ENCODE measurements at places on chromosomes 13 and 19.

- no peak for DNase-seq
Measured at GRCh38 chr13:51192348-51192747, 29.9 kb upstream of the FAM124A start.

- peak; percentile 89 for DNase-seq
Measured at GRCh38 chr13:103203735-103204330, 137.6 kb upstream of the SLC10A2 start.

- DNase-seq, result no peak
Measured at GRCh38 chr13:52852444-52852843, 4.0 kb upstream of the PCDH8 start.

DNA sequence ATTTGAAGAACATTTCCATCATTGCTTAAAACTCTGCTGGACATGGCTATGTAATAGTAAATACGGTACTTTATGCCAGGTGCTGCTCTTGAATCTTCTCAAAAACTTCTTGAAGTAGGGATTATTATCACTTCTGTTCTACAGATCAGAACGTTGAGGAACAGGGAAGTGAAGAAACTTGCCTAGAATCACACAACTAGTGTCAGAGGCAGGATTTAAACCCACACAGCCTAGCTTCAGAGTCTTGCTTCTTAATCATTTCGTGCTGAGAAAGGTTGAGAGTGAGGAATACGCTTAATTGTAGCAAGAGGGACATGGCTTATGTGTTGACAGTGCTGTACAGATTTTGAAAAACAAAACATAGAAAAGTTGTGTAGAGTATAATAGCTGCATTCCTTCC lies 13.5 kb downstream of the TM9SF2 start:
- DNase-seq, result no peak

DNA sequence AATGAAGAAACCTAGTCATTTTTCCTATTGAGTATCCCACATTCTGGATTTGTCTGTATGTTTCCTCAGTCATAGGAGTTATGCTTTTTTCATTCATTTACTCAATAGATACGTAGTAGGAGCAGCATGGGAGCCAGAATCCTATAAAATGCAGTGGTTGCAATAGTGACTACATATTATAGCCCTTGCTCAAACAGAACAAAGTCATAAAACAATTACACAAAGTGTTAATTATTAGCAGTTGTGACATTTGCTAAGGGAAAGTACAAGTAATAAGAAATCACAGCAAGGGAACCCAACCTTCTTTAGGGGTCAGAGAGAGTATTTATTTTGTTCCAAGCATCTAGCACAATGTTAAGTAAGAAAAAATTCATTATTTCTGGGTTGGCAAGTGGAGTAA lies 27.7 kb upstream of the POU4F1 start:
- DNase-seq, result no peak

DNA sequence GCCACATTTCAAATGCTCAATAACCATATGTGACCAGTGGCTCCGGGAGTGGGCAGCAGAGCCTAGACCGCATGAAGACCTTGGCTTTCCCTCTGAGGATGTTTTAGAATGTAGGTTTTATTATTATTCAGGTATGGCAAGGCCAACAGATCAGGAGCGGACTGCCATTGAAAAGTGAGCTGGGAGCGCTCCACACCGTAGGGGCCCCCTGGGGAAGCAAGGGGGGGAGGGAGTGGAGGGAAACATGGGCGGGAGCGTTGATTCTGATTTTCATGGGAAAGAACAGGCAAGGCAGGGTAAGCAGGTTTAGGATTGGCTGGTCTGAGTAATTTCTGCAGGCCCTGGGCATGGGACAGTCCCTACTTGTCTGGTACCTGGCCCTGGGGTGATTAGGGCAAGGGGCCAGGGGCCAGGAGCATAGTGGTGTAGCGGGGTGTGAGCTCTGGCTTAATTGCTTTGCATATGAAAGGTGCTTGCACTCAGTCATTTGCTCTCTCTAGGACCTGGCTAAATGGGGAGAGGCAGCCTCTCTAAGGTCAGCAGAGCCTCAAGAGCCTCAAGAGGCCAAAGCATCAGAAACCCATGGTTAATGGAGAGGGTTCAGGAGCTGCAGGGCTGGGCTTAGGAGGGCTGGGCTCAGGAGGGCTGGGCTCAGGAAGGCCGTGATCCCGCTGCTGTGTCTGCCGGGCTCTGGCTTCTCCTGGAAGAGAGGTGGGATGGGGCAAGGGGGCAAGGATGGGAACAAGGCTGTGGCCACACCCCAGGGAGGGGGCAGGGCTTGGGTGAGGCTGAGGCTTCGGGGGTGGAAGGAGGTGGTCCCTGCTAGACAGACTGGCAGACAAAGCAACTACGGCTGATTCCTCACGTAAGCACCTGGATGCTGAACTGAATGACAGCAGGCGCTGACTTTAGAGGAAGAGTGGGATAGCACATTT lies 82.0 kb upstream of the WASF3 start:
- no peak for DNase-seq

GRCh38 chr13:97091196-97091595 lies 96.9 kb upstream of the OXGR1 start:
- DNase-seq, result no peak

- DNase-seq, result no peak
Measured at GRCh38 chr13:79936368-79937136, 404.4 kb downstream of the SPRY2 start.

- DNase-seq, result no peak
Measured at GRCh38 chr13:21219036-21219381, 42.6 kb downstream of the MRPL57 start.

GRCh38 chr19:4374498-4375163 lies 25.7 kb downstream of the SH3GL1 start:
- DNase-seq, result no peak

DNA sequence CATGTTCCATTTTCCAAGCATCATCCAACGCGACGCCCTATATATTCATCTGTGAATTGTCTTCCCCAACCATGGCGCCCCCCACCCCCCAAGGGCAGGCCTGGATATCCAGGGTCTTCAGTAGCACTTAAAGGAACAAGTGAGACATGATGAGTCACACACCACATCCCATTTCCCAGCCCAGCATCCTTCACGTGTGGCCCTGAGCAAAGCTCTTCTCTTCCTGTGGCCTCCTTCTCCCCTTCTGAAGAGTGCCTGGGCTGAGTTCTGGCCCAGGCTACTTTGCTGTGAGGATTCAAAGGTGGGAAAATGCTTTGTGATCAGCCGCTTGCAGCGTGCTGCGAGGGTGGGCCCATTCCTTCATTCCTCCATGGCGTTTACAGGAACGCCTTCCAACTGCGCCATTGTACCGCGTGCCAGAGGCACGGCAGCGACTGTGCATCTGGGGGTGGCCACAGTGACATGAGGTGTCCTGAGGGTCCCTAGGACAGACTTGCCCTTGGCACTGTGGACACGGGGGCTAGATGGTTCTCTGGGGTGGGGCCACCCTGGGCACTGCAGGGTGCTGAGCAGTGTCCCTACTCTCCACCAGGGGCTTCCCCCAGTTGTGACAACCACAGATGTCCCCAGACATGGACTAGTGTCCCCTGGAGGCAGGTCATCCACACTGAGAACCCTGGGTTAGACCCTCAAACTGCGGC lies 11.7 kb downstream of the PLIN4 start:
- DNase-seq, result no peak

- no peak for DNase-seq
Measured at GRCh38 chr13:33362986-33363727, 77.6 kb upstream of the STARD13 start.

GRCh38 chr13:33913829-33914228 lies 95.9 kb downstream of the RFC3 start:
- no peak for DNase-seq

DNA sequence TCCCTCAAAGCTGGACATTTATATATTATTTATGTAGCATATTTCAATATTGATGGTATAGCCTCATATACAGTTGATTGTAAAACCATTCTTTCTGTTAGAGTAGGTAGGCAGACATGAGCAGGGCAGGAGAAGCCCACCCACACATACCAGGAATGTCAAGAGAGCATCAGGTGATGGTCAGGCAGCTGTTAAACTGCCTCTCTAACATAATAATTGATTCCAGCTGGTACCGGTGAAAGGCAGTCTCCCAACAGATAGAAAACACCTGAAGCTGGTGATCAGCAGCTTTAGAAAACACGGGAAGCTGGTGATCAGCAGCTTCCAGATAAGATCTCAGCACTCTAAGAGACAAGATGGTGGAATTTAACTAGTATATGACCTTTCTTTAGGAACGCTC lies 132.9 kb downstream of the SLITRK6 start:
- no peak for DNase-seq

DNA sequence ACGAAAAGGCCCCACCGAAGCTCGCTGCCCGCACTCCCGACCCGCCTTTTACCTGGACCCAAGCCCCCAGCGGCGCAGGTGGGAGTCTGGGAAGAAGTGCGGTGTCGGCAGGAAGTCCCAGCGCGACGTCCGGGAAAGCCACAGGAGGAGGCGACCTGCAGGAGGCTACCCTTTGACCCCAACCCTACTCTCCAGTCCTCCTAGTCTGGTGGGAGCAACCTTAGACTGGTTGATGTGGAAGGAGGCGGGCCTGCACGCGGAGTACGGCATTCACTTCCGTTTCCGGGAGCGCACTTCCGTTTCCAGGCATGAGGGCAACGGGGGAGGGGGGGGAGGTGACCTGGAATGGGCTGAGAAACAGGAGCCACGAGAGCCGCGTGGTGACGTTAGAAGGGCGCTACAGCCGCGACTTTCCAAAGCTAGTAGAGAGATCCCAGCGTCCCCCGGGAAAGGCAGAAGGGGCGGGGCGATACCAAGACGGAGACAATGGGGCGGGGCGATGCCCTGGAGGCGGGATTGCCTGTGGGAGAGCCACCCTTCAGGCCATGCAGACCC lies 28.5 kb downstream of the ZNF266 start:
- no peak for DNase-seq

GRCh38 chr19:18645035-18645511 lies 8.2 kb downstream of the KLHL26 start:
- DNase-seq, result no peak

GRCh38 chr13:27137759-27138158 lies 33.9 kb downstream of the USP12 start:
- DNase-seq, result no peak

DNA sequence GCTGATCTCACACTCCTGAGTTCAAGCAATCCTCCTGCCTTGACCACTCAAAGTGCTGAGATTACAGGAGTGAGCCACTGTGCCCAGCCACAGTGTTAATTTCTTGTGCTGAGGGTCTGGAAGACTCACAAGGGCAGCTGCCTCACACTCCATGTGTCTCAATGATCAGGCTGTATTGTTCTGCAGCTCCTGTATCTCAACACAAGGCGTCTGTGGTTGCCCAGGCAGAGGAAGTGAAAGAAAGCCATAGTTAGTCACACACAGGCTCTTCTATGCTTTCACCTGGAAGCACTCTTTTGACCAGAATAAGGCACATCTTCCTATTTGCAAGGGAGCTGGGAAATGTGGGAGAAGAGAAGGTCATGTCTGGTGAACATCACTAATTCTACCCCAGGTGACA lies 107.3 kb upstream of the ZNF507 start:
- no peak for DNase-seq

- no peak for DNase-seq
Measured at GRCh38 chr19:14187561-14187960, 18.4 kb downstream of the ADGRL1 start.

DNA sequence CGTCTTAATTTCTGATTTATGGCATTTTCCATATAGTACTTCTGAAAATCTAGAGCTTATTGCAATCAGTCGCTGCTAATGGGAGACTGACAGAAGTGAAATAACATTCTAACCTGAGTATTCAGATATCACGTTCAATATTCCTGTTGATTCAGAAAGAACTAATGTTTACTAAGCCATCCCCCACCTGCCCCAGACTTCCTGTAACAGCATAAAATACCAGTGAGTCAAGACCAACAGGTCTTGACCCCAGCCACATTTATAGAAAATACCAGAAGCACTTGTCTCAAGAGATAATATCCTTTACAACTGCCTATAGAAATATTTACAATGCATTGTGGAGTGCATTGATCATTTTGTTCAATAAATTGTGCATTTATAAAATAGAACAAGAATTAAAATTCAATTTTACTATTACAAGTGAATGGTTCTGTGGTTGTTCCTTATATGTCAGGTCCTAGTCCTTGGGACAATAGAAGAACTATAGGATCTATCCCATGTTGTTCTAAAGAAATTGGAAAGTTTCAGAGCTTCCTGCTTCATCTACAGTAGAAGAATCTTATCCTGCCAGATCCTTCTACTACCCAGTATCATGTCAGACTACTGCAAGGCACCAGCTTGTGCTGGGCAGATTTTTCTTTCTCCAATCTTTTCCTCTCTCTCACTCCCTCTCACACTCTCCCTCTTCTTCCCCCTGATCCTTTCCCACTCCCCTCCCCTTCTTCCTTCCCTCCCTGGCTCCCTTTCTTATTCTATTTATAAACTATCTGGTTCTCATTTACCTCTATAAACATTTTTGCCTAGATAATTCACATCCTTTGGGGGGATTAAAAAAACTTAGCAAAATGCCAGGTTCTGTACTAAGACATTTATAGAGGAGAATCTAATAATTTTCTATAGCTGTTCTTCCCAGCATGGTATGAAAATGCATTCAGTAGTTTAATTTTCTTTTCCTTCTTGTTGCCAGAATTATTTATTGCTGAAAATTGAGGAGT lies 629.9 kb downstream of the DIAPH3 start:
- no peak for DNase-seq

GRCh38 chr19:38291855-38292254 lies 12.2 kb upstream of the C19orf33 start:
- DNase-seq, result no peak

DNA sequence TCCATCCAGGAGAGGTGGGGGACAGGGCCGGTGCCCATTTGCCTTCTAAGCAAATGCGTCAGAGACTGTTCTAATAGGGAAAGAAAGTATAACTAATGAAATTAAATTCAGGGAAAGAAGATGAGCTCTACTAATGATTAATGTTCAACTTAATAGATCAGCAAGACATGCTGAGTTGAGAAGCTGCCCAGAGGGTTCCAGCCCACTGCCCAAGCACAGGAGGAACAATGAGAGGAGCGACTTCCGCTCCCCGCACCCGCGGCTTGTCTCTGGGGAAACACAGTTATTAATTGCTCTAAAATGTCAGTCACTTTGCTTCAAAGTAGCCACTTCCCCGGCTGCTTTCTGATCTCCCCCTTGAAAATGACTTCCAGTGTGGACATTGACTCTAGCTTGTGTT lies 331.3 kb downstream of the UQCRFS1 start:
- no peak for DNase-seq

- DNase-seq, result no peak
Measured at GRCh38 chr13:111503376-111503775, 182.9 kb downstream of the TEX29 start.

DNA sequence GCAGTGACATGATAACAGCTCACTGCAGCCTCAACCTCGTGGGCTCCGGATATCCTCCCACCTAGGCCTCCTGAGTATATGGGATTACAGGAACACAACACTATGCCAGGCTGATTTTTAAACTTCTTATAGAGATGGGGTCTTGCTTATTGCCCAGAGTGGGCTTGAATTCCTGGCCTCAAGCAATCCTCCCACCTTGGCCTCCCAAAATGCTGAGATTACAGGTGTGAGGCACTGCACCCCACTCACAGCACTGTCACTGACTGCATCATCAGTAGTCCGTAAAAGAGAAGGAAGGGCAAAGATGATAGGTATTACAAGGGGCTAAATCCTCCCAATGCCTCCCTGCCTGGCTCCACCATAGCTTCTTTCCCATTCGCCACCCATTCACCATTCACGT lies 4.1 kb downstream of the RHPN2 start:
- DNase-seq, result no peak

GRCh38 chr13:112161521-112162301 lies 94.8 kb downstream of the SOX1 start:
- no peak for DNase-seq
